ENCODE measurements at places on chromosomes 1 and 21.

- H3K27ac ChIP-seq, result no peak overlapping the region
- no peak overlapping the region for H3K4me3 ChIP-seq
- DNase-seq, result no peak
- no peaks in the 10 kb centered on the region for H3K36me3 ChIP-seq
- no peaks in the 10 kb centered on the region for H3K27me3 ChIP-seq
Measured at GRCh38 chr1:171973421-171973820, 132.1 kb downstream of the DNM3 start.

DNA sequence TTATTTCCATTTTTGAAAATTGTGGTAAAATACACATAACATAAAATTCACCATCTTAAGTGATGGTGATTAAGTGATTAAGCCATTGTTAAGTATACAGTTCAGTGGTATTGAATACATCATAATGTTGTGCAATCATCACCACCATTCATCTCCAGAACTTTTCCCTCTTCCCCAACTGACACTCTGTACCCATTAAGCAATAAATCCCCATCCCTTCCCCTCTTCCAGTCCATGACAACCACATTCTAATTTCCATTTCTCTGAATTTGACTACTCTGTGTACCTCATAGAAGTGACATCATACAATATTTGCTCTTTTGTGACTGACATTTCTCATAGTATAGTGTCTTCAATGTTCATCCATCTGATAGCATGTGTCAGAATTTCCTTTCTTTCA lies 124.8 kb downstream of the DISC1 start:
- no peaks in the 10 kb centered on the region for H3K4me1 ChIP-seq
- DNase-seq, result no peak
- H3K27ac ChIP-seq, result no peak overlapping the region

- no peaks in the 10 kb centered on the region for H3K27me3 ChIP-seq
- H3K27ac ChIP-seq, result no peak overlapping the region
- no peak for DNase-seq
- H3K4me1 ChIP-seq, result peaks cover 12% of the 10 kb centered on the region
- H3K36me3 ChIP-seq, result peaks cover 9% of the 10 kb centered on the region
- no peak overlapping the region for H3K4me3 ChIP-seq
Measured at GRCh38 chr1:35315649-35316048, 47.1 kb downstream of the ZMYM4 start.

DNA sequence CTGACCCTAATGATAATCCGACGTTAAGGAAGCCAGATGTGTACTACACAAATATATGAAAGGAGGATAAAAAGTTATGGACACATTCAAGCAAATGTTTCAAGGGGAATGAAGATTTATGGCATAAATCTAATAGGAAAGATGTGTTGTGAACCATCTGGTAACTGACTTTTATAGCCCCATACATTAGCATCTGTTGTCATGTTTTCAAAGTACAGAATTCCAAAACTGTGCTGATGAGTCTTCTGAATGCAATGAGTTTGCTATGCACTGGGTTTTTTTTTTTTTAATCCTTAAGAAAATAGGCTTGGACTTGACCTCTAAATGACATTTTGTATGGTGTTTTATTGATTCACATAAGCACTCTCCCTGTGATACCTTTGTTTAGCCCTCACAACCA lies 158.5 kb upstream of the ESRRG start:
- no peak overlapping the region for H3K27ac ChIP-seq
- no peaks in the 10 kb centered on the region for H3K36me3 ChIP-seq
- DNase-seq, result no peak
- no peak overlapping the region for H3K4me3 ChIP-seq
- no peaks in the 10 kb centered on the region for H3K27me3 ChIP-seq
- no peaks in the 10 kb centered on the region for H3K4me1 ChIP-seq

- no peaks in the 10 kb centered on the region for H3K27me3 ChIP-seq
- H3K4me1 ChIP-seq, result peaks cover 13% of the 10 kb centered on the region
- H3K4me3 ChIP-seq, result no peak overlapping the region
- H3K27ac ChIP-seq, result no peak overlapping the region
Measured at GRCh38 chr1:172711558-172711957, 52.7 kb downstream of the FASLG start.

GRCh38 chr1:20871419-20871818 lies 84.3 kb upstream of the HP1BP3 start:
- H3K27ac ChIP-seq, result no peak overlapping the region
- peak; percentile 1 for DNase-seq
- H3K4me1 ChIP-seq, result no peaks in the 10 kb centered on the region
- H3K27me3 ChIP-seq, result no peaks in the 10 kb centered on the region

DNA sequence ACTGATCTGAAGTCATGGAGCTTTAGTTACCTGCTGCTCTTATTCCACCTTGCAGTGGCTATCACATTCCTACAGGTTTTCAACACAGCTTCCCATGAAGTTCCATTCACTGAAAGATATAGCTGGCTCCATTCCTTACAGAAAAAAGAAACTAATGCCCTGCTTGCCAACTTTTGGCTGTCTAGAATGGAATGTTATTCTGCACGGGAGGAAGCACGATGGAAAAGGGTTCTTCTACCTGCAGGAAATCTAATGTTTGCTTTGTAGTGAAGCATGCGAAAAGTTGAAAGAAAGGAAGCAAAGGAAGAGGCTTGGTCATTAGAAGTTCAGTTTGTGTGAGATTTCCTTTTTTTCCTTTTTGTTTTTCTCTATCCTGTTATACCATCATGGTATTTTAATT lies 32.6 kb downstream of the GIPC2 start:
- H3K4me1 ChIP-seq, result peaks cover 10% of the 10 kb centered on the region
- no peaks in the 10 kb centered on the region for H3K36me3 ChIP-seq
- no peaks in the 10 kb centered on the region for H3K27me3 ChIP-seq
- DNase-seq, result no peak

GRCh38 chr1:24931146-24931467 lies 1.0 kb upstream of the RUNX3 start:
- no peaks in the 10 kb centered on the region for H3K36me3 ChIP-seq
- no peak overlapping the region for H3K4me3 ChIP-seq
- no peak overlapping the region for H3K27ac ChIP-seq
- H3K4me1 ChIP-seq, result no peaks in the 10 kb centered on the region
- no peak for DNase-seq
- peaks cover 83% of the 10 kb centered on the region for H3K27me3 ChIP-seq

- no peak overlapping the region for H3K27ac ChIP-seq
- no peak overlapping the region for H3K4me3 ChIP-seq
- no peaks in the 10 kb centered on the region for H3K27me3 ChIP-seq
- DNase-seq, result no peak
- H3K36me3 ChIP-seq, result no peaks in the 10 kb centered on the region
Measured at GRCh38 chr1:172335377-172335776, 85.1 kb upstream of the C1orf105 start.

DNA sequence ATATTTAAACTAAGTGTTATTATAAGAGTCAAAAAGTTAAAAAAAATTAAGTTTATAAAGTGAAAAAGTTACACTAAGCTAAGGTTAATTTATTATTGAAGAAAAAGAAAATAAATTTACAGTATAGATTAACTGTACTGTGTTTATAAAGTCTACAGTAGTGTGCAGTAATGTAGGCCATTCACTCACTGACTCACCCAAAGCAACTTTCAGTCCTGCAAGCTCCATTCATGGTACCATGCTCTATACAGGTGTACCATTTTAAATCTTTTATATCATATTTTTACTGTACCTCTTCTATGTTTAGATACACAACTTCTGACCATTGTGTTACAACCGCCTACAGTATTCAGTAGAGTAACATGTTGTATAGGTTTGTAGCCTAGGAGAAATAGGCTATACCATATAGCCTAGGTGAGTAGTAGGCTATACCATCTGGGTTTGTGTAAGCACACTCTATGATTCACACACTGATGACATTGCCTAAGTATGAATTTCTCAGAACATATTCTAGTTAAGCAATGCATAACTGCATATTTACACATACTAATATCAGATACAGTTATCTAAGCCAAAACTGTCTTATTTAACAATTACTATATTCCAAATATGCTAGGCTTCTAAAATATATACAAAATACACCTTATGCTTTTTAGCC lies 80.6 kb upstream of the GFI1 start:
- no peak overlapping the region for H3K27ac ChIP-seq
- no peaks in the 10 kb centered on the region for H3K27me3 ChIP-seq
- H3K4me3 ChIP-seq, result no peak overlapping the region
- no peak for DNase-seq

- DNase-seq, result no peak
- H3K36me3 ChIP-seq, result no peaks in the 10 kb centered on the region
- no peaks in the 10 kb centered on the region for H3K27me3 ChIP-seq
- H3K27ac ChIP-seq, result no peak overlapping the region
Measured at GRCh38 chr1:13623021-13623637, 39.5 kb downstream of the PDPN start.

DNA sequence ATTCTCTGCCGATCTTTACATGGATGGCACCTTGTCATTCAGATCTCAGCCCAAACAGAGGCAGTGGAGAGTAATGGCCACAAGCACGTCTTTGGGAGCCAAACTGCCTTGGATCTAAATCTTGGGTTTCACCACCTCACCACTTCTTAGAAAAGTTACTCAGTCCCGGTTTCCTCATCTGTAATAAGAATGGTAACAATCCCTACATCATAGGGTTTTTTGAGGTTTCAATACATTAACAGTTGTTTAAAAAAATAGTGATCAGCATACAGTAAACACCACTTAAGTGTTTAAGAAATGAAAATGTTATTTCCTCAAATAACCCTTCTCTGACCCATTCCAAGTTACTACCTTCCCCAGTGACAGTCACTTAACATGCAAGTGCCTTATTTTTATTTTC lies 38.5 kb upstream of the KCNA3 start:
- no peaks in the 10 kb centered on the region for H3K4me1 ChIP-seq
- peaks cover 35% of the 10 kb centered on the region for H3K27me3 ChIP-seq
- no peak overlapping the region for H3K4me3 ChIP-seq
- no peak for DNase-seq
- H3K36me3 ChIP-seq, result peaks cover 3% of the 10 kb centered on the region
- H3K27ac ChIP-seq, result no peak overlapping the region

DNA sequence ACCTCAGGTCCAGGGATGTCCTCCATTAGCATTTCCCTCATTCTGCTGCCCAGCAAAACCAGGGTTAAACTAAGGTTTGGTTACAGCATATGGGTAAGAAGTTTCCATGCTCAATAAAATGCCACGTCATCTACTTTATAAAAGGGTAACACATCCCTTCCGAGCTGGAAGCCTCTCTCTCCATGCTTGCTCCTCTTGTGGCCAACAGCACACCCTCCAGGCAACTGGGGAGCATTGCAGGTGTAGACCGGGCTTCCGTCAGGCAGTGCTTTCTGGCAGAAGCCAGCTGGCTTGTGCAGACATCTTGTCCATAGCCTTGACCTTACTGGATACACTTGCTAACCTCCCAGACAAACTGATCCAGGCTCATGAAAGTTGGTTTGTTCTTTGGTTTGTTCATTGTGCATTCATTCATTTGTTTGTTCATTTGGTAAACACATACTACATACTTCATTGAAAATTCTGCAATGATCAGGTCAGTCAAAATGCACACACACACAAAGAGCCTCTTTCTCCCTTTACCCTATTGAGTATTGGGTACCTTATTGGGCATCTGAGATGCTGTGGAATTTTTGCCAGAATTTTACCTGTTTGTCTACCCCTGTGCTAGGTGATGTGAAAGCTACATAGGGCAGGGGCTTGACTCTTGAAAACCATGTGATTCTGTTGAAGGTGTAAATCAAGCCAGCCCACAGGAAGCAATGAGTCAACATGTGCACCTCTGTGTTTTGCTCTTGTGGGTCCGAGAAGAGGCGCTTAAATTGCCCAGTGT lies 422.8 kb downstream of the CAMTA1 start:
- DNase-seq, result peak; percentile 73
- H3K36me3 ChIP-seq, result no peaks in the 10 kb centered on the region
- H3K27me3 ChIP-seq, result peaks cover 48% of the 10 kb centered on the region
- no peak overlapping the region for H3K4me3 ChIP-seq
- H3K4me1 ChIP-seq, result peaks cover 7% of the 10 kb centered on the region
- no peak overlapping the region for H3K27ac ChIP-seq

DNA sequence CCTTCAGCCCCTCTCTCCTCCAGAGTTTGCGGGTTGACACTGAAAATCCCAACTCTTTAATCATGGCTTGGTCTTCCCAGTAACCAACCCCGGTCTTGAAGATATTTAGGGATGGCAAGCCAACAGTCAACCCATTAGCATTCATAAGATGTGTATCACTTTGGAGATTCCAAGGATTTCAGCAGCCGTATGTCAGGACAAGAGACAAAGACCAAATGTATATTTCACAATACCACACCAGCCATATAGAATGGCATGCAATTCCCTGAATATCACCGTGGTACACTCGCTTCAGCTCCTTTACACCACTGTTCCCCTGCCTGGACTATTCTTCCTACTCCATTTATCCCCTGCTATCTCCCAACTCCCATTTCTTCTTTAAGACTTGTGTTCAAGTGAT lies 109.2 kb downstream of the CSMD2 start:
- no peak overlapping the region for H3K27ac ChIP-seq
- DNase-seq, result no peak
- no peaks in the 10 kb centered on the region for H3K27me3 ChIP-seq
- H3K4me1 ChIP-seq, result no peaks in the 10 kb centered on the region
- no peaks in the 10 kb centered on the region for H3K36me3 ChIP-seq
- no peak overlapping the region for H3K4me3 ChIP-seq

All from Calu3 (cell line).